ENCODE measurements at places on chromosomes 12 and 14.
A peak's percentile ranks its signal among the peaks of the same experiment; 100 is the strongest.

- no peak for DNase-seq
These were observed 168.7 kb downstream of the TTC7B start for GRCh38 chr14:90647473-90648005.

GRCh38 chr12:111975161-111975931 lies 37.6 kb downstream of the TMEM116 start:
- DNase-seq = no peak

DNA sequence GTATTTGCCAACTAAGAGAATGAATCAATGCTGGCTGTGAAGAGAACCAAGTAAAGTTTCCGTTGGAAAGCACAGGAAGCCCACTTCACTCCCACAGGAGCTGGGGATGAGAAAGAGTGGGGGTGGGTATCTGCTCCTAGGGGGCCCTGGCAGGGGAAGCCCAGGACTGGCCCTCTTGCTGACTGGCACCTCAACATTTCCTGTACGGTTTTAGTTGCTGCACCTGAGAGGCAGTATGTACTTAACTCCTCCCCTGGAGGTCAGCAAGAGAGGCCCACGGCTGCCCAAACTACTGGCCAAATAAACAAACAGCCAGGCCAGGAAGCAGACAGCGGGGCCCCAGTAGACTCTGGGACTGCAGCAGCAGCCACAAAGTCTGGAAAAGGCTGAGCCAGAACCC lies 33.8 kb upstream of the VWF start:
- DNase-seq = no peak

GRCh38 chr12:25243680-25243990 lies 7.1 kb downstream of the KRAS start:
- DNase-seq = no peak

GRCh38 chr12:30323008-30323407 lies 372.7 kb downstream of the IPO8 start:
- DNase-seq = no peak

DNA sequence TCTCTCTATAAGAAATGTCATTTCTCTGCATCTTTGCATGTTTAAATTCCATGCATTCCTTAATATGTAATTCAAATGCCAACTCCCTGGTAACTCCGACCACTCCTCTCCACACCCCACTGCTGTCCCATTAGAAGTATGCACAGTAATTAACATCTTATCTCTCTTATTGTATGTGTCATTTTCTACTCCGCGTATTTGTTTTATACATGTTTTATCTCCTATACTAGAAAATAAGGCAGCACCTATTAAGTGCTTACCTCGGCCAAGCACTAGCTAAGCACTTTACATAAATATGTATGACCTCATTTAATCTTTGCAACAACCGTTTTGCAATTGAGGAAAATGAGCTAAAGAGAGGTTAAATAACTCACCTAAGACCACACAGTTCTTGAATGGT lies 469.8 kb downstream of the BCAT1 start:
- no peak for DNase-seq

DNA sequence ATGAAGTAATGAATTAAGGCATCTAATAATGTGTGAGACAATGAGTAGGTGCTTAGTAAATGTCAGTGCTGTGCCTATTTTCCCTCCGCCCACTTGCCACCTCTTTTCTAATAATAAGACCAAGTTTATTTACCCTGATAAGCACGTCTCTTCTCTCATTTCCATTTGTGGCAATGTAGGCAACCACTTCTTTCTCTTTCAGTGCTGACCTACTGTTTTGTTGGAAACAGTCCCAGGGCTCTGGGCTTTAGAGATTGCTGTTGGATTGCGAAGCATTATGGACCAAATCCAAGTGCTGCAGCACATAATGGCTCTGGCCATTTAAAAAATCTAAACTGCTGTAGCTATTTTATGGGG lies 141.3 kb upstream of the PLEKHG7 start:
- DNase-seq = no peak

- DNase-seq = no peak
These were observed 65.1 kb downstream of the GALNT16 start for GRCh38 chr14:69325086-69325485.

- DNase-seq = peak; percentile 22
These were observed 26.5 kb downstream of the BMP4 start for GRCh38 chr14:53929871-53930715.

DNA sequence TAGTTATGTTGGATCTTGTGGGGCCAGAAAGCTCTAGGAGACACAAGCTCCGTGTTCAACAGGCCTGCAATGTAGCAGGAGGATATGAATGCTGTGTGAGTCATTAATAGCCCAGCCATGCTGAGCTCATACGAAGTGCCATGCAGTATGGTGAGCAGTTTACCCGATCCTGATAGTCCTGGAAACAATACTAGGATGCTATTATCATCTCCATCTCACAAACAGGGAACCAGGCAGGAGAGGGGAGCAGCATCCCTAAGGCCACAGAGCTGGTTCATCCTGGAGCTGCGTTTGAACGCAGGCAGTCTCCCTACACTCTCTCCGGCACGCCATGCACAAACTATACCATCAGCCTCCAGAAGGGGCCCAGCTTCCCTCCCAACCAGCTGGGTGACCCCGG lies 20.5 kb downstream of the TTC7B start:
- DNase-seq = no peak

- DNase-seq = no peak
These were observed 116.5 kb downstream of the DYRK2 start for GRCh38 chr12:67764946-67765619.

GRCh38 chr12:1424674-1425395 lies 169.5 kb downstream of the FBXL14 start:
- no peak for DNase-seq

GRCh38 chr14:35949920-35950513 lies 123.9 kb downstream of the BRMS1L start:
- no peak for DNase-seq

DNA sequence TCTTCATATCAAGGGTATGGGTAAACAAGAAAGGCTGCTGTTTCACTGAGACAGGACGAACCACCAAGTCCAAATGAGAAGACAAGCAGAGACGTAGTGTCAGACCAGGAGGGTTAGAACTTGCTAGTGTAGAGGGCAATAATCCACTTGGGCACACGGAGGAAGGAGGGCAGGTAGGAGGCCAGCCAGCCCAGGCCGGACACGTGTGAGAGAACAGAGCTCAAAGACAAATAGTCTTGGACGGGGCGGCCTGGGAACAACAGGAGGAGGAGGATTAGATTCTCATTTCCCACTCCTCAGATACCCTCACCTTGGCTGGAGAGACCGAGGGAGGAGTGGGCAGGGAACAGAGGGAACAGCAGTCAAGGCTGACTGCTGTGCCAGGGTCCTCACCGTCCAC lies 8.8 kb downstream of the DHRS1 start:
- no peak for DNase-seq

DNA sequence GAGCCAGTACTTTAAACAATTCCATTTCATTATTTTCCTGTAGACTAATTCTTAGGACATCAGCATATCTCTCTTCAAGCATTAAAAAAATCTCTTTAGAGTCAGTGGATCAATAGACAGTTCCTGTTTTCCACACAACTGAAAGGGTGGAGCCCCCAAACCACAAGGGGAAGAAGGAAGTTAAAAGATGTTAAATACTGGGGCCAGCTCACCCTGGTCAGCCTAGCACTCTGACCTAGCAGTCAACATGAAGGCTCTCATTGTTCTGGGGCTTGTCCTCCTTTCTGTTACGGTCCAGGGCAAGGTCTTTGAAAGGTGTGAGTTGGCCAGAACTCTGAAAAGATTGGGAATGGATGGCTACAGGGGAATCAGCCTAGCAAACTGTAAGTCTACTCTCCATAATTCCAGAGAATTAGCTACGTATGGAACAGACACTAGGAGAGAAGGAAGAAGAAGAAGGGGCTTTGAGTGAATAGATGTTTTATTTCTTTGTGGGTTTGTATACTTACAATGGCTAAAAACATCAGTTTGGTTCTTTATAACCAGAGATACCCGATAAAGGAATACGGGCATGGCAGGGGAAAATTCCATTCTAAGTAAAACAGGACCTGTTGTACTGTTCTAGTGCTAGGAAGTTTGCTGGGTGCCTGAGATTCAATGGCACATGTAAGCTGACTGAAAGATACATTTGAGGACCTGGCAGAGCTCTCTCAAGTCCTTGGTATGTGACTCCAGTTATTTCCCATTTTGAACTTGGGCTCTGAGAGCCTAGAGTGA lies at the start of gene LYZ:
Gene LYZ, plus strand, starts transcription at position 220 of the 777 bp plus-strand sequence. Its CDS starts 28 bp downstream, at position 248.
- DNase-seq = no peak

DNA sequence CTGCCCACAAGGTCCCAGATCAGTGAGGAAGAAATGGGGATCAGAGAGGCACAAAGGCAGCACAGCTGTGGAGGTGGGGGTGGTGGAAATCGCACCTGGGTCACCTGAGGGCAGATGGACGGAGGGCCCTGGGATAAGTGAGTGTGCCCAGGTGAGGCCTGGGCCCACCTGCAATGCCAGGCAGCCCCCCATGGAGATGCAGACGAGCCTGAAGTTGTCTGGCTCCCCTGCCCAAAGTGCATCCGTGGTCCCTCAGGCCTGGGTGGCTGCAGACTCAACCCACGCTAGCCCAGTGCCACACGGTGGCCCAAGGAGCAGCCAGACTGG lies 84.9 kb downstream of the NCOR2 start:
- no peak for DNase-seq

DNA sequence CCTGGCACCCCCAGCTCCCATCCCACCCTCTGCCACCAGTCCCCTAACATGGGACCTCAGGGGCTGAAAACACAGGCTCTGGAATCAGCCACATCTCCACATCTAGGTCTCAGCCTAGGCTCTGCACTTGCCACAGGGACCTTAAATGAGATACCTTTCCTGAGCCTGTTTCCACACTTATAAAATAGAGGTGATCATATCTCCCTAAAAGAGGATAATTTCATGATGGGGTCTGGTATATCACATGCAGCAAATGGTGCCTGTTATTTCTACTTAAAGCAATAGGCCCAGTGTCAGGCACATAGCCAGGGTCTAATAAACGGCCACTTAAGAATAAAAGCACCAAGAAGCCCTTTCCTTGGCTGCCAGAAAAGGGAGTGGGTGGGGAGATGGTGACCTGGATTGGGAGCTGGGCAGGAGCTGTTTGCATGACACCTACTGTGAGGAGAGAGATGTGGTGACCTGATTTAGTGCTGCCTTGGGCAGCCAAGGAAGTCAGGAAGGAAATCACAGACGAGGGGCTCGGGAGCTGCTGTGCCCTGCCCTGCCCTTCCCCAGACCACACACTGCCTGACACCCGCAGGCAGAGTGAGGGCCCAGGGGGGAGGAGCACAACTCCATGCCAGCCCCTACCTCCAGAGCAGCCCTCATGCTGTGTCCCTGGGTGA lies 71.2 kb downstream of the IRF2BPL start:
- DNase-seq = no peak

DNA sequence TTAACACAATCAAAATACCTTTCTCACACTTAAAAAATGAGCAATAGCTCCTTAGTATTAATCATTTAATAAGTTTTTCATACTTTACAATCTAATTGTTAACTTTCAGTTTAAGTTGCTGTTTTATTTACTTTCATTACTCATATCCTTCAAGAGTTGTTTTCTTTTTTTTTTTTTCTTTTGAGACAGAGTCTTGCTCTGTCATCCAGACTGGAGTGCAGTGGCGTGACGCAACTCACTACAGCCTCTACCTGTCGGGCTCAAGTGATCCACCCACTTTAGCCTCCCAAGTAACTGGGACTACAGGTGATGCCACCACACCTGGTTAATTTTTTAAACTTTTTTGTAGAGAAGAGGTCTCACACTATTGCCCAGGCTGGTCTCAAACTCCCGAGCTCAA lies 16.1 kb downstream of the ZBTB1 start:
- DNase-seq = no peak

DNA sequence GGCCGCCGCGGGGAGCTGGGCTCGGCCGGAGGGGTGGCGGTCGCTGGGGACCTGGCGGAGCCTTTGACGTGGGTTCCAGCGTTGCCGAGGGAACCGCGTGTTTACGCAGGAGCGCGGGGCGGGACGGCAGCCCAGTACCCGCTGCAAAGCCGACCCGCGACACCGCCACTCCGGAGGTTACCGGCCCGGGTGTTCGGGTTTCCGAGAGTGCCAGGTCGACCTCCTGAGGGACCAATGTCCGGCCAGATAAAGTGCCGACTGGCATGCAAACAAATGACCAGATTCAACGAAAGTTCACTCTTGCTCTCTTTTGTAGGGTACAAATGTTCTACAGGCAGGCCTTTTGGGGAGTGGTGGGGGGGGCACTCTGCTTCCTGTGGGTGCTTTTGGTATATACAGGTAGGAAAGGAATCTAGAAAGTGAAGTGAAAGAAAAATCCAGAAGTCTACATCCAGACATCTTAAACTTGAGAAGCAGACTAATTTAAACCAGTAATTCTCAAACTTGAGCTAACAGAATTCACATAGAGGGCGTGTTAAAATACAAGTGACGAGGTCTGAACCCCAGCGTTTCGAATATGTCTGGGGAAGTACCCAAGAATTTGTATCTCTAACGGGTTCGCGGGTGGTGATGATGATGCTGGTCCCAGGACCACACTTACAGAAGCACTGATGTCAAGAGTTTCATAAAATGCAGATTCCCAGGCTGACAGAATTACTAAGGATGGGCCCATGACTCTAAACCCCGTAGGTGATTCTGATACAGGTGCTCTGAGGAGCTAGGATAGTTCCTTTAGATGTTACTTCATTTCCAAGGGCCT lies at the start of gene GPR135:
Gene GPR135, minus strand, starts transcription at position 65 of the 820 bp plus-strand sequence. CDS start 154 bp downstream, outside the sequence.
- DNase-seq = peak; percentile 28

- DNase-seq = no peak
These were observed 1.8 kb downstream of the PLBD2 start for GRCh38 chr12:113359939-113360748.

DNA sequence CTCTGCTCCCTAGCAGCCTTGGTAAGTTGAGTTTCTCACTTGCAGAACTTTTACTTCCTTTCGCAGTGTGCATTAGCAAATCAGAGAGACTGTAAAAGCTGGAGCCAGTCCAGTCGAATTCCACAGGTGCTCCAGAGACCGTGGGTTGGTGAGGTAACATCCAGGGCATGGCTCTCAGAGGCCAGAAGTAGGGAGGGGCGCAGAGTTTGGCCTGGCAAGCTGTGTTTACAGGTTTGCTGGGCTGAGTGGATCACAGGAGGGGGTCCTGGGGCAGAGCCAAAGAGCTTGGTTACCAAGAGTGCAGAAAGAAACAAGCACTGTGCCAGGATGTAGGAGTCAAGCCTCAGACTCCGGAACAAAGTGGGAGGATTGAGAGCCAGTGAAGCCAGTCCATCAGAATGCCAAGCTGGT lies 10.2 kb upstream of the BHLHE41 start:
- DNase-seq = no peak
